CD4-positive, alpha-beta T cell treated with Interleukin-12 subunit alpha and Interleukin-12 subunit beta, for 1 hour (primary cell): ENCODE measurements at places on chromosomes 6 and 20.

GRCh38 chr6:137709424-137710236 lies 157.4 kb upstream of the TNFAIP3 start:
- DNase-seq: peak; percentile 41

DNA sequence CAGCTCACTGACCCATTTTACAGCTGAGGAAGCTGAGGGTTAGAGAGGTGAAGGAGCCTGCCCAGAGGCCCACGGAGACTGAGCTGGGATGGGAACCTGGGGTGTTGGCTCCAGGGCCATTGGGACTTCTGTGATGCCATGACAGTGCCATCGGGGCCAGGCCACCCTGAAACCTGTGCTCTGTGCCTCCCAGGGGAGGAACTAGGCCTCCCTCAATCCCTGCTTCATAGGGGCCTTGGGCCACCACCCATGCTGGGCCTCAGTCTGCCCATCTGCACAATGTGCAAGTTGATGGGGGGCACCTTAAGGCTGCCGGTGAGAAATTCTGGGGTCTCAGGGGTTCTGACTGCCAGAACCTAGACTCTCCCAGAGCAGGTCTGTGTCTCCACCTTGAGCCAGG lies 24.9 kb downstream of the BPIFB4 start:
- no peak for DNase-seq

DNA sequence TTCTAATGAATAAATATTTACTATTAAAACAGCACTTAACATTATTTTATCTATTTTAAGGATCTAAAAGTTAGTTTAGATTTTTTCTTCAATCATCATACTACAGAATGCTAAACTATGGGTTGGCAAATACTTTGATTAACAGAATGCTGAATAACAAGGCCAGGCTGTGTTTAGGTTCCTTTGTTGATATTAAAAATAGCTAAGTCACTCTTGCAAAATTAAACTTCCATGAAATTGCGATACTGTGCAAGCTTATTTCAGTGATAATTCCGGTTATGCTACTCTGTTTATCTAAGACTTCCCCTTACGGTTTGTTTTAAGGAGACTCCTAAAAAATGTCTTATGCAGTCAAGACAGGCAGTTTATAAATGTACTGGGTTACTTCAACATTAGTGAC lies 2.8 kb downstream of the RNF24 start:
- no peak for DNase-seq

DNA sequence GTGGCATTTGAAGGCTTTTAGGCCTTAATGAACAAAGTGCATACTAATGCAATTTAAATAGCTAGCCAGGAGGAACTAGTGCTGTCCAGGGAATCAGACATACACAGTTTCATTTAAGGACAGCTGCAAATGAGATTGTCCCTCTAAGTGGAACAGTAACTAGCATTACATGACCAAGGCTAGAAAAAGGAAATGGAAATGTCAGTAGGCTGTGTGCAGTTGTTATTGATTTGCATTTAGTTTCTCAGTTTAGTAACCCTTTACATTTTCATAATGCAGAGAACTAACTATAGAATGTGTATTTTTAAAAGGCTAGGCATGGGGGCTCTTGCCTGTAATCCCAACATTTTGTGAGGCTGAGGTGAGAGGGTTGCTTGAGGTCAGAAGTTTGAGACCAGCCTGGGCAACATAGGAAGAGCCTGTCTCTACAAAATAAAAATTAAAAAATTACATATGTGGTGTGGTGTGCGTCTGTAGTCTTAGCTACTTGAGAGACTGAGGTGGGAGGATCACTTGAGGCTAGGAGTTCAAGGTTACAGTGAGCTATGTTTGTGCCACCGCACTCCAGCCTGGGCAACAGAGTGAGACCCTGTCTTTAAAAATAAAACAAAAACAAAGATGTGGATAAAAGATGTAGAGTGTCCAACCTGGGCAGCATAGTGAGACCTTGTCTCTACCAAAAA lies 468.0 kb downstream of the UTRN start:
- no peak for DNase-seq

DNA sequence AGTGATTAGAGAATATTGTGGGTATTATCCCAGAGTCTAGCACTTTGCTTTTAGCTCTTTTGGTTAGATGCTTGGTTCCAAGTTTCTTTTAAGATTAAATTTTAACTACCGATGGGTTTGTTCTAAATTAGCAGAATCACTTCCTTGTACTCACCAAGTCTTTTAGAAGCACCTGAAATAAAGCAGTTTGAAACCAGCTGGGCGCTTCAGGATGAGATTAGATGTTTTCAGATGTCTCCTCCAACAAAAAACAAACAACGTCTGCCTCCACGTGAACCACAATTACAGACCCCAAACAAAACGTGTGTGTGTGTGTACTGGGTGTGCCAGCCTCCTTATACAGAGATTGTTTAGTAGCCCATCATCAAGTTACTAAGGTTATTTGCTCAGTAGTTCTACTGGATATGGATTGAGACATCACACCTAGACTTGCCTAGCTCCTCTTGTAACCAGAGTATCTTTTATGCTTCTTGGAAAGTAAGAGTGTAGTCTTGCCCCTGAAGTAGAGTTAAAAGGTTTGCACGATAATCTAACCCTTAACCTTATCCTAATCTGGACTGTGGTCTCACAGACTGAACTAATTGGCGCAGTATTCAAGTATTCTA lies 2.3 kb downstream of the DSTN start:
- DNase-seq: no peak

- DNase-seq: no peak
These were observed 21.5 kb upstream of the RALGAPA2 start for GRCh38 chr20:20733943-20734342.

DNA sequence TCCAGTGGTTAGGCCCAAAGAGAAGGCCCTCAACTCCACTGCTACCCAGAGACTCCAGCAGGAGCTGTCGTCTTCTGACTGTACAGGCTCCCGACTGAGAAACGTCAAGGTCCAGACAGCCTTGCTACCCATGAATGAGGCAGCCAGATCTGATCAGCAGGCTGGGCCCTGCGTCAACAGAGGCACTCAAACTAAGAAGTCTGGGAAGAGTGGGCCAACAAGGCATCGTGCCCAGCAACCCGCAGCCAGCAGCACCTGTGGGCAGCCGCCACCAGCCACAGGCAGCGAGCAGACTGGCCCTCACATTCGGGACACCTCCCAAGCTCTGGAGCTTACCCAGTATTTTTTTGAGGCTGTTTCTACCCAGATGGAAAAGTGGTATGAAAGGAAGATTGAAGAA lies 8.1 kb downstream of the LYRM2 start:
- no peak for DNase-seq

- DNase-seq: no peak
These were observed 952 bp upstream of the TAAR6 start for GRCh38 chr6:132569170-132569569.

- DNase-seq: no peak
These were observed 1.9 kb upstream of the TJAP1 start for GRCh38 chr6:43475516-43475915.

GRCh38 chr6:134949927-134950326 lies at the start of gene ALDH8A1:
Gene ALDH8A1, minus strand, starts transcription at chr6:134950101. Its CDS starts 48 bp downstream, at chr6:134950053.
- no peak for DNase-seq

DNA sequence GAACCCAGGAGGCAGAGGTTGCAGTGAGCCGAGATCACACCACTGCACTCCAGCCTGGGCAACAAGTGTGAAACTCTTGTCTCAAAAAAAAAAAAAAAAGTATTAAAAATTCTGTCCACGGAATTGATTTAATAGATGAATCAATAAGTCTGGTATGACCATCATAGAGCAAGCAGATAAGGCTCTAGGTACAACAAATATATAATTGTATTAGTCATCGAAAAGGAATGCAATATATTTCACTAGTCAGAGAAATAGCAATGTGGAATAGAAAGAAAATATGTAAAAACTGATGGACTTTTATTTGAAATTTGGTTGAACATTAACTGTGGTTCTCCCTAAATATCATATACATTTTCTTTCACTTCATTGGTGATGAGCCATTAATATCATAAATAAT lies 476.8 kb upstream of the AGPAT4 start:
- DNase-seq: no peak

- DNase-seq: no peak
These were observed 273.0 kb downstream of the PLCB1 start for GRCh38 chr20:8404912-8405635.

GRCh38 chr20:57400821-57401564 lies 9.8 kb downstream of the RBM38 start:
- DNase-seq: no peak

DNA sequence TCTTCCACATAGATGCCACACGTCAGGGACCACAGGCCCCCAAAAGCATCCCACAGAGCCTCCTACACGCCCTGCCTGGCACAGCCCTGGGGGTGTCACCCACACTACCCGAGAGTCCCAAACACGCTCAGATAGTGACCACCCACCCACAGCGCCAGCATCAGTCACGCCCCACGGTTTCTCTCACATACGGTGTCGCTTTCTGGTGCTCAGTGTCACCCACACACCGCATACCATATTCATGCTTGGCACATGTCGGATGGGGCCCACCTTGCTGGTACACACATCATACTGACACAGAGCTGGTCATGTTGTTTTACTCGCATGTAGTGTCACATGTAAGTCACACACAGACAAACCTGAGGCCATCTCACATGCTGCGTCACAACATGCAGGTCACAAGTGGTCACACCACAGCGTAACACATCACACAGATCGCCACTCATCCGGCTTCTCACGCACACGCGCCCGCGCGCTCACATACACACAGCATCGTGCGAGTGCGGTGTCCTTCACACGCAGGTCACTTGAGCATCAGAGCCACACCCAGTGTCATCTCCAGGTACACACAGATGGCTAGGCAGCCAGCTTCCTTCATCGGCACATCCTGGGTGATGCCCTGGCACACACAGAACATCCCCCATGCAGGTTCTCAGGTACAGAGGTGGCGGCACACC lies 3.4 kb downstream of the TEAD3 start:
- DNase-seq: no peak

GRCh38 chr20:61260905-61261304 lies 8.8 kb downstream of the CDH4 start:
- DNase-seq: no peak

GRCh38 chr6:105204331-105204730 lies 24.5 kb upstream of the POPDC3 start:
- DNase-seq: no peak

- no peak for DNase-seq
These were observed 293.9 kb upstream of the FOXQ1 start for GRCh38 chr6:1018041-1018440.

DNA sequence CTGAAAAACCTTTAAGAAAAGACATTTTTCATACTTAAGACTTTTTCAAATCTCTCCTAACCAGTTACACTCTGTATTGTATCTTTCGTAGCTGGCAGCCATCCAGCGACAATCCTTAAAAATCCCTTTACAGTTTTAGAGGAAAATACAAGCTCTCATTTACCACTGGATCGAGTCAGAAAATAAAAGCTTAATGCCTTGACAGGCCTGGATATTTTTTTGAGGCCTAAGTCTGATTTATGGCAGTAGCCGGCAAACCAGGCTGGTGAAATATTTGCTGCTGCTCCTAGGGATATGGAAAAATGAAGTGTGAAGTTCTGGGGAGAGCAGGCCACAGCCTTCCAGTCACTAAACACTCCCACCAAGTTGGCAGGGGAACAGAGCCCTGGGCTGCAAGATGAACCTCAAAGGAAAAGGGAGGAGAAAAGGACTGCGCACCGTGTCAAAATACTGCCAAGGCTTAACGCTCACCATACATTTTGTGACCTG lies 213.0 kb upstream of the SUPT3H start:
- no peak for DNase-seq

DNA sequence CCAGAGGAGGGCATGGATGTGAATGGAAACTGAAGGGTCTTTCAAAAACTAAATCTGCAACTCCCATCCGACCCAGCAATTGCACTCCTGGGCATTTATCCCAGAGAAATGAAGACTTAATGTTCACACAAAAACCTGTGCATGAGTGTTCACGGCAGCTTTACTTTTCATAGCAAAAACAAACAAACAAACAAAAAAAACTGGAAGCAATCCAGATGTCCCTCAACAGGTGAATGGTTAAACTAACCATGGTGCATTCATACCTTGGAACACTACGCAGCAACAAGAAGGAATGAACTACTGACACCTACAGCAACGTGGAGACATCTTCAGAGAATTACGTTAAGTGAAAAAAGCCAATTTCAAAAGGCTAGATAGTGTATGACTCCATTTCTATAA lies 32.2 kb downstream of the PMEPA1 start:
- no peak for DNase-seq

- peak; percentile 36 for DNase-seq
These were observed 130.6 kb upstream of the INSM1 start for GRCh38 chr20:20237093-20237959.

GRCh38 chr6:106724848-106725247 lies 95.5 kb downstream of the QRSL1 start:
- DNase-seq: no peak

- no peak for DNase-seq
These were observed 54.6 kb downstream of the LYRM4 start for GRCh38 chr6:5205877-5206850.

GRCh38 chr6:33445119-33445603 lies 9.2 kb upstream of the ZBTB9 start:
- DNase-seq: no peak

DNA sequence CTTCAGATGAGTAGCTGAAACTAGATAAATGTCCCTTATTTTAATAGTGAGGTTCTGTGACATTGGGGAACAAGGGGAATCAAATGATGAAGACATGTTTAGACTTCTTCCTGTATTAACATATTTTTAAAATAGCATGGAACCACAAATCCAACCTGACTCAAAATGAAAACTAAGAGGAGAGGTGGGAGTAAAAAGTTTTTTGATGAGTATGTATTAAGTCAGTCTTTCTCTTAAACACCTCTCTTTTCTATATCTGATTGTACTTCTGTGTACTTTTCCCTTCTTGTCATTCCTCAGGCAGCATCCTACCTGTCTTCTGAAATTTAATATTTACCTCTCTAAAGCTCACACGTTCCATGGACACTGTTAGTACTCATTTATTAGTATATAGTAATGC lies 8.7 kb upstream of the SDHAF4 start:
- no peak for DNase-seq

DNA sequence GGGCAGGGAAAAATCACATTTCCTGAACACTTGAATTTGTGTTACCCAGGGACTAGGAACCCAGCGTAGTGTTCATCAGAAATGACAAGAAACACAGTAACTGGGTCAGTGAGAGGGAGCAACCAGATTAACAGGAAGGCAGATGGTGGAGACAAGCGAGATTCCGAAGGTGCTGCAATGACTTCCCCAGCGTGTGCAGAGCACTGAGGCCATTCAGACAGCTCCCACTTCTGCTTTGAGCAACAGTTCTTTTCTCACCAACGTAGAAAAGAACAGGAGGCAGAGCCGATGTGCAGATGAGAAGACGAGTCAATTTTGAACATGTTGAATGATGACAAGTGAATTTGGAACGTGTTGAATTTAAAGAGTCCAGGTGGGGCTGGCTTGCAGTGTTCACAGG lies 63.1 kb upstream of the IFNGR1 start:
- no peak for DNase-seq

DNA sequence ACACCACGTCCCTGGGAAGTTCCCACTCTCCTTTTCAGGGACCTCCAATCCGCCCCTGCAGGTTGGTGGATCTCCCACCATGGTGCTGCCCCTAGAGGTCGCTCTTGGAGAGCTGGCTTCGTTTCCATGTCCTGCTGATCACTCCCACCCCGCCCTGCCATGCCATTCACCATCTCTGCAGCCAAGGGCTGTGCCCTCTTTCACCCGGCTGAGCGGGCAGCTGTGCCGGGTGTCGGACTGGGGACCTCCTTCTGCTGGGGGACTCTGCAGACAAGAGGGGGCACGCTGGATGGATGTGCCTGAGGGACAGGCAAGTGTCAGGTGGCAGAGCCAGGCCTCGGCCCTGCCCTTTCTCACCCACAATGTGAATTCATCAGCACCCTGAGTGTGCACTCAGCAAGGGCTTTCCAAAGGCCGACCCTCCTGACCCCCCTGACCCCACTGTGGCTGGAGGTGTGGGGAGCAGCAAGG lies 347.0 kb downstream of the CDH4 start:
- DNase-seq: no peak
